ENCODE measurements at places on chromosomes 1 and 21.

GRCh38 chr1:3024019-3024418 is 2.8 kb downstream of the ACTRT2 start:
- DNase-seq: no peak

DNA sequence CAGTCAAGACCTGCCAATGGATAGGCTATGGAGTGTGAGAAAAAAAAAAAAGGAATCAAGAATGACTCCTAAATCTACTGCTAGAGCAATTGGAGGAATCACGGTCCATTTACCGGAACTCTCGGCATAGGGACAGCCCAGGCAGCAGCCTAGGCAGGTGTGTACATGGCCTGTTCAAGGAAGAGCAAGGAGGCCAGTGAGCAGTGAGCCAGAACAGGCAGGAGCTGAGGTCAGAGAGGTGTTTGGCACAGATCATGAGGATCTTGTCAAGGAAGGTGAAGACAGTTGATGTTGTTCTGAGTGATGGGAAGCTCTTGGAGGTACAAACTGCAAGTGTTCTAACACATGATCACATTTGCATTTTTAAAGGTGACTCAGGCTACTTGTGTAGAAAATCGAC is 40.6 kb upstream of the HHAT start:
- no peak for DNase-seq

DNA sequence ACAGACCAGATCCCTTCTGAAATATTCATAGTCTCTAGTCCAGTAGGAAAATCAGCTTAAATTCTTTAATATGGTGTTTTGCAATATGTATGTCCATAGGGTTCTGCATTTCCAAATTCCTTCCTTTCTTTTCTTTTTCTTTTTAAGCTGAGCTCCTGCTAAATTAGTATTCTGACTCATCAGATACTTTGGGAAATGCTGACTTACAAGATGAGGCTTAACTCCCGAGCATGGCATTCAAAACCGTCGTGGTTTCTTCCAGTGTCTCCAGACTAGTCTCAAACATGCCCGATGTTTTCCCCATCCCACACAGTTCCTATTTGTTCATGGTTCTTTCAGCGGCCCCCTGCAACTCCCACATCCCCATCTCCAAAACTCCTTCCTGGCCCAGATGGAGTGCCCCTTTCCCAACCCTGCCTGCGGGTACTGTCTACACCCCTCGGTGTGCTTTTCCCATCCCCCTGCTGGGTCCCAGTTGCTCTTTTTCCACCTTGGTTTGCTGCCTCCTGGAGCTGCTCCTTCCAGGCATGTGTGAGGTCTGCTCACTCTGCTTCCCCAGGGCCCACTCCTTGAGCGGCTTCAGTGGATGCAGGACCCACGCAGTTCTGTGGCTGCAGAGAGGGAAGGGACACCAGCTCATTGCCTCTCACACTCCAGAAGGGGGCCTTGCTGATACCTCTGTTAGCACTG is 19.5 kb upstream of the ETV3 start:
- no peak for DNase-seq

DNA sequence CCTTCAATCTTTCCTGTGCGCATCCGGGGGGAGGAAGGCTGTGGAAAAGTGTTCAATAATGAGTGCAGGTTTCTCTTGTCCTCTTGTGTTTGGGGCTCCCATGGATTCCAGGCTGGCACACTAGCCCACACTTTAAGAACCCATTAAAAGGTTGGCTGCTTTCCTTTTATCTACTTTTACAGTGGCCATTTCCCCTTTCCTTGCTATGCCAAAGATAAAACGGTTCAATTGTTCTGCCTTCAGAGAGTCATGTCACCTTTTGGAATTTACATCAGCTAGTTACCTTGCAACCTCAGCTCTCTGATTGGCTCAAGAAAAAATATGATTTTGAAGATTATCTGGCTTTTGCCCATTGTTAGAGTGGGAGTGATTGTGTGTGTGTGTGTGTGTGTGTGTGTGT is 182.3 kb downstream of the SDCCAG8 start:
- no peak for DNase-seq

DNA sequence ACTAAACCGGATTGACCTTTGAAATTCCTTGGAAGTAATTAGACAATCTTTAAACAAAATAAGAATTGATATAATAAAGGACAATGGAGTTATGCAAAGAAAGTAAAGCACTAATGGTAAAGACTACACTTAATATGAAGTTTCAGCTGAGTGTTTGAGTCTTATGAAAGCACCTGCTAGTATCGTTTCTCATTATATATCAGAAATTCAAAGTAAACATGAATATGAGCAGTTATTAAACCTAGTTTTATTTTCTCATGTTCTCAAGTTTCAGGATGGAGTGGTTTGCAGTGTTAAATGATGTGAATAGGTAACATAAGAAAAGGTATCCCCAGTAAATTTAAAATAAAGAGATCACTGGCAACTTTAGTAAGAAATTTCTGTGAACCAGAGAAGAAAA is 188.6 kb downstream of the ZP4 start:
- DNase-seq: peak; percentile 55

GRCh38 chr1:185338719-185339622 is 21.9 kb upstream of the IVNS1ABP start:
- DNase-seq: peak; percentile 23

DNA sequence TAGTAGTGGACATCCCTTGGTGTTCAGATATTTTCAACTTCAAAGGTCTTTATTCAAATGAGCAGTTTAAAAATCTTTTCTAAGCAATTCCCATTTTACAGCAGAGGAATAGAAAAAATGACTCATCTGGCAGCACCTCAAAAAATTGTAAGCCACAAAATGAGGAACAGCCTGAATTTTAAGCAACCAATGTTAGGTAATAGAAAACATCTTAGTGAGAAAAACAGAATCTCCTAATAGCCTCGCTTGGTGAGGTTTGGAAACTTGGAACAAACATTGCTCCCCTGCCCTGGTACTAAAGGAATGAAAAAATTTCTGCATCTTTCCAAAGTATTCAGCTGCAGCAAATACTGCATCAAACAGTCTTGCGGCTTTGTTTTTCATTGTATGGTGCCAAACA is 264.4 kb downstream of the NTNG1 start:
- DNase-seq: no peak

DNA sequence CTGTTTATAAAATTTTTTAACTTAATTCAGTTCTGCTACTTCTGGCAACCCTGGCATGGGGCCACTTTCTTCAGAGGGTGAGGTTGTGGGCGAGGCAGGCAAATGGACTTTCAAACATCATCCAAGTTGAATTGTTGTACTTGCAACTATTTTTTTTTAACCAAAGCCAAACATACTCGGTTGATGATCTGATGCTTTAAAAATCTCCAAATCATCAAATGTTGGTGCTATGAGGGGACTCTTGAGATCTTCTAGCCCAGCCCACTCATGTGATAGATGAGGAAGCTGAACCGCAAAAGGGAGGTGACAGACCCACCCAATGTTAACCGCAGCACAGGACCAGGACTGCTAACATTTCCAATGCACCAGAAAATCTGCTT is 6.7 kb downstream of the SLC1A7 start:
- peak; percentile 32 for DNase-seq

DNA sequence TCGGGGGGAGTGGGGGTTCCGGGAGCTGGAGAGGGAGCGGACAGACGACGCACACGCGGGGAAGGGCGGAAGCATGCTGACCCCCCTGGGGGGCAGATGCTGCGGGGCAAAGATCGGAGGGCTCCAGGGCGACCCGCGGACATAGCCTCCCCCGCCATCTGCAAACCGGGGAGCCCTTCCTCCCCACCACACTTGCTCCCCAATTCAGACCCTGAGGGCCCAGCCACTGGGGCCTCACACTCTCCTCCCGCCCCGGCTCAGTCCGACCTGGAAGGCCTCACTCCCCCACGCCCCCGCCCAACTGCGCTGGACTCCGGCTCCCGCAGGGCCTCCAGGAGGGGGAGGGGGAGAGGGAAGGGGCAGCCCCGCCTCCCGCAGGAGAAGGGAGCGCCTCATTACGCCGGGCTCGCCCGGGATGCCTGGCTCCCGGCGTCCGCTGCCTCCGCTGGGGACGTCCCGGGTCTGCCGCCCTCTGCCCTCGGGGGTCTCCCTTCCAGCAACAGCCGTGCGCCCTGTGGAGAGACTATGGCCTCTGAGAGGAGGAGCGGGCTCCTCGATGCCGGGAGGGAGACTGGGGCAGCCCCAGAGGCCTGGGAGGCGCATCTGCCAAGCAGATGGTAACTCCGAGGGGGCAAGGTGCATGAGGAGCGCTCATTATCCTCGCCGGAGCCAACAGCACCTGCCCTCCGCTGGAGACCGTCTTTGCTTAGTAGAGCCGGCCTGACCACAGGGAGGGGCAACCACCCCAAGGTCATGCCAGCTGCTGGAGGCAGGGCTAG is 636 bp upstream of the CAMK2N1 start:
- DNase-seq: peak; percentile 92

- DNase-seq: no peak
Measured at GRCh38 chr1:183039985-183040447, 16.8 kb downstream of the LAMC1 start.
